ENCODE measurements at places on chromosomes 4 and X. TPM values are rescaled to one million over a fixed set of nuclear protein-coding genes. Genes with fewer than 3 reads are reported as not detected.

The SPATA18 gene
- 23.2 TPM for total RNA-seq

The FGF2 gene
- 169 TPM for total RNA-seq

The AMOT gene
- total RNA-seq = 5.0 TPM

The LGI2 gene
- total RNA-seq = under 0.01 TPM

The LANCL3 gene
- total RNA-seq = 0.83 TPM

The SCFD2 gene
- 51.7 TPM for total RNA-seq

The IL13RA2 gene
- total RNA-seq = 63.2 TPM

The NPNT gene
- 0.30 TPM for total RNA-seq
